Islet precursor cell (in vitro differentiated cells): ENCODE measurements at places on chromosomes 6 and 20.

GRCh38 chr6:45772886-45773495, 242.7 kb downstream of the CLIC5 start:
- DNase-seq: no peak

DNA sequence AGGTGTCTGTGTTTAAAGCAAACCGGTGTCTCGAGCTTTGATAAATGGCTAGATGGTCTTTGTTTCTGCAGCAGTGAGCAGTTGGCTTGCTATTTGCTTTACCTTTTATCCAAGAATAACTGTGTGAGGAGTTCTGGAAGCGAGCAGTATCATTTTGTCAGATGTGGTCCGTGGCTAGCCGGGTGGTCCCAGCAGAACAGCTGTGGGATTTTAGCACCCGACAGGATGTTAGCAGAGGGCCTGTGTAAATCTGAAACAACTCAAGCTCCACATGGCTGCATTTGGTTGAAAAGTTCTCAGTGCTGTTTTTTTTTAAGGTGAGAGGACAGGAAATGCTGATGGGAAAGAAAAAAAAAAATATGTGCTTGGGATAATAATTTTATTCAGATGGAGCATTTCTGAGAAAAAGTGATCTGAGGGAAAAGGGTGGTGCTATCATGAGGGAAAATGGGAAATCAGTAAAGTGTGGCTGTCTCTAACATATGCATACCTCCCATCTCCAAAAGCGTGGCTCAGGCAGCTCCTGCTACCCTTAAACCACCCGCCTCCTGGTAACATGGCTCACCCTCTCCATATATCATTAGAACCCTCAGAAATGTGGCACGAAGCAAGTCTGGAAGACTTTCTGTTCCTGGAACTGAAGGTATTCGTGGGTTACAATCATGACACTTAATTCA, 215.4 kb downstream of the TSHZ2 start:
- no peak for DNase-seq

- no peak for DNase-seq
Measured at GRCh38 chr20:1868856-1869255, 26.4 kb upstream of the SIRPA start.

DNA sequence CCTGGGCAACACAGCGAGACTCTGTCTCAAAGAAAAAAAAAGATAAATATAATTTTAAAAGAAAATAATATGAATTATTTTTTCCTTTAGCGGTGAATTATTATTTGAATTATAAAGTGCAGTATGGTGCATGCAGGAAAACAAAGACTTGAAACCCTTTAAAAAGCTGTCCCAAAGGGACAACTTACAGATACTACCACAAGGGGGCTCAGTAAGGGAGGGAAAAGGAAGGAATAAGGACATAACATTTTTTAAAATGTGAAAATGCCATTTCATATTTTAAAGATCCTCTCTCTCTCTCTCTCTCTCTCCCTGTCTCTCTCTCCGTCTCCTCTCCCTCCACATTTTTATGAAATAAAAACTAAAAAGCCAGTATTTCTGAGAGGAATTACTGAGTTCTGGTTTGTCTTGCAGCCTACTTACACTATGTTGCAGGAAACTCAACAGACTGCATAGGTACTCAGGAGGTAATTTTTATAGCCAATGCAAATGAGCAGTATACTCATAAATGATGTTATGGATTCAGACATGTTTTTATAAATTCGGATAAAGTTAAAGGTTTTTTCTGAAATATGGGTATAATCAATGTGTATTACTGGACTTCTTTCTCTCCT, 455.0 kb upstream of the GJE1 start:
- no peak for DNase-seq

GRCh38 chr6:163323705-163324104, 90.8 kb upstream of the QKI start:
- no peak for DNase-seq
